GM18507 (cell line): ENCODE measurements at places on chromosomes 4 and X.

DNA sequence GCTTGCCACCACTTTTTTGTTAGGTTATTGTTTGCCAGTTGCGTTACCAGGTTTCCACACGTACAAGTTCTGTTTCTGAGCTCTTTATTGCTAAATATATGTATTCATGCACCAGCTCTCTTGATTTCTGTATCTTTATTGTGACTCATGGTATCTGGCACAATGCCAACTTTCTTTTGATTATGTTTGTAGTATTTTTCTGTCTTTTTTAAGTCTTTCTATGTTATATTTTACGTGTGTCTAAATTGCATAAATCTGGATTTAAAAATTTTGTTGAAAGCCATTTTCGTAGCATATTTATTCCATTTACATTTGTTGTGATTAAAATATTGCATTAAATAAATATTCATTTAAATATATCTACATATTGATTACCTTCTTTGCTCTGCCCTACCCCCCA, 73.8 kb downstream of the KDM6A start:
- DNase-seq: no peak

DNA sequence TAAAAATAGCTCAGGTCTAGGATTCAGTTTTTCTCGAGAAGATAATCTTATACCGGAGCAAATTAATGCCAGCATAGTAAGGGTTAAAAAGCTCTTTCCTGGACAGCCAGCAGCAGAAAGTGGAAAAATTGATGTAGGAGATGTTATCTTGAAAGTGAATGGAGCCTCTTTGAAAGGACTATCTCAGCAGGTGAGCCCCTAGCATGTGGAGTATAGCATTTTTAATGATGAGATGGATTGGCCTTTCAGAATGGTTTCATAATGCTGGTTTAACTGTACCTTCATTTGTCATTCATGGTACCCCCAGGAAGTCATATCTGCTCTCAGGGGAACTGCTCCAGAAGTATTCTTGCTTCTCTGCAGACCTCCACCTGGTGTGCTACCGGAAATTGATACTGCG, 79.4 kb downstream of the SLC10A6 start:
- no peak for DNase-seq

- no peak for DNase-seq
These were observed 54.2 kb downstream of the PLAC1 start for GRCh38 chrX:134603806-134604700.

- no peak for DNase-seq
These were observed 3.4 kb downstream of the SAT1 start for GRCh38 chrX:23786268-23786815.

- DNase-seq: no peak
These were observed 267.1 kb upstream of the ETNPPL start for GRCh38 chr4:109029987-109030386.

- DNase-seq: no peak
These were observed 22.8 kb downstream of the CDKN2AIP start for GRCh38 chr4:183467246-183467645.

DNA sequence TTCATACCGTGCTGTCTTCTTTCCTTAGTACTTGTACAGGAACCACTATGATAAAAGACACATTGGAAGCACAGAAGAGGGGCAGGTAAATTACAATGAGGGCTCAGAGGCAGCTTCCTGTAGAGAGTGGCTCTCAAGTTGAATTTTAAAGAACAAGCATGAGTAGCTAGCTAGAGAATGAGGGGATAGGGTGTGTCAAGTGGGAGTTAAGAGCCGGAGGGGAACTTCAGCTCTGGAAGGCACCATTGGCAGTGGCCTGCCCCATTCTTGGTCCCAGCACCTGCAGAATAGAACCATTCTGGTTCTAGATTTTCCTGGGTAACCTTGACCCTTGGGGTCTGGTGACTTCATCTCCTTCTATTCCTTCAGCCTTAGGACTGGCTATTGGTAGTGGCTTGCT, 34.0 kb upstream of the JADE1 start:
- no peak for DNase-seq

DNA sequence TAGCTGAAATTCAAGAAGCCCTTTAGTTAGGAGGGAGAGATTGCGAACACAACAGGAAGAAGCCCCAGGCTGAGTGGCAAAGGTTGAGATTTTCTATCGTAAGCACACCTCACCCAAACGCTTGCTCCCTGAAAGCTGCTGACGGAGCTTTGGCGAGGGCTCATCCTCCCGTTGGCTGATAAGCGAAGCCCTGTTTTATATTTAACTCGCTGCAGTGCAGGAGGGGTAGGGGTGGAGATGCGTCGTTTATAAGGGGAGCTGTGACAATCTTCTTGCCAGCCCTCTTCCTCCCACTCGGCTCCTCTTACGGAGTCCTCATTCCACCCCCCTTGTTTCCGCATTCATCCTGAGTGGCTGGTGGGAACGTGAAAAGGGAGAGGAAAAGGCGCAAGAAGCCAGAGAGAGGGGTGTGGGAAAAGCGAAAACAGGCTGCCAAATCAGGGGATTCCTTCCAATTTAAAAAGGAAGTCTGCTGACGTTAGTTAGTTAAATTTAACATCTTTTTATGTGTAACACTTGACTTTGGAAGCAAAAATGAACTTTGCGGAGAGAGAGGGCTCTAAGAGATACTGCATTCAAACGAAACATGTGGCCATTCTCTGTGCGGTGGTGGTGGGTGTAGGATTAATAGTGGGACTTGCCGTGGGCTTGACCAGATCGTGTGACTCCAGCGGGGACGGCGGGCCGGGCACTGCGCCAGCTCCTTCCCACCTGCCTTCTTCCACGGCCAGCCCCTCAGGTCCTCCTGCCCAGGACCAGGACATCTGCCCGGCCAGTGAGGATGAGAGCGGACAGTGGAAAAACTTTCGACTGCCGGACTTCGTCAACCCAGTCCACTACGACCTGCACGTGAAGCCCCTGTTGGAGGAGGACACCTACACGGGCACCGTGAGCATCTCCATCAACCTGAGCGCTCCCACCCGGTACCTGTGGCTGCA, at the start of gene ENPEP:
Gene ENPEP, plus strand, starts transcription at position 275 of the 938 bp plus-strand sequence. Its CDS starts 260 bp downstream, at position 535.
- no peak for DNase-seq
